ENCODE measurements at places on chromosomes 3 and 15. TPM values are rescaled to one million over a fixed set of nuclear protein-coding genes. Genes with fewer than 3 reads are reported as not detected.
A peak's percentile ranks its signal among the peaks of the same experiment; 100 is the strongest.

- no peak overlapping the region for H3K4me3 ChIP-seq
- no peaks in the 10 kb centered on the region for H3K27me3 ChIP-seq
- H3K36me3 ChIP-seq, result no peaks in the 10 kb centered on the region
- no peak for DNase-seq
These were observed 148.3 kb downstream of the RBMS3 start for GRCh38 chr3:29429055-29429679.

- no peaks in the 10 kb centered on the region for H3K36me3 ChIP-seq
- H3K4me1 ChIP-seq, result peaks cover 18% of the 10 kb centered on the region
- no peaks in the 10 kb centered on the region for H3K27me3 ChIP-seq
These were observed 185.0 kb upstream of the ANKRD28 start for GRCh38 chr3:15982667-15983196.

- no peak overlapping the region for H3K27ac ChIP-seq
- peaks cover 3% of the 10 kb centered on the region for H3K27me3 ChIP-seq
- no peak overlapping the region for H3K4me3 ChIP-seq
- no peaks in the 10 kb centered on the region for H3K4me1 ChIP-seq
These were observed 37.3 kb upstream of the SLC6A11 start for GRCh38 chr3:10778492-10779292.

SLC12A8 gene
- not detected for total RNA-seq

CD276 gene
- total RNA-seq, result 14.8 TPM

POPDC2 gene
- total RNA-seq, result 21.9 TPM

DNA sequence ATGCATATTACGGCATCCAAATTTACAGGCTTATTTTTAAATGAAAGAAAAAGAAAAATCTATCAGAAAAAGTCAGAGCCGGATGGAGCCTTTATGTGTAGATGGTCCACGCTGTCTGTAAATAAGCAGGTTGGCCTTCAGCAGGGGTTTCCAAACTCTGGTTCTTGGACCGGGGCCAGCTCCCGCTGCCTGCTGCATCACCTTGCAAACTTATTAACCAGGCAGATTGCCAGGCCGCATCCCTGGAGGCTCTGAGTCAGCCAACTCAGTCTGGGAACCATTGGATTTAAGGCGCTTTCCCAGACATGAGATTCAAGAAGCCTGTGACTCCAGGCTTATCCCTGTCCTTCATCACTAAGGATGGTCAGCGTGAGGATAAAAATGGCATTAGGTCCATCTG, 212.4 kb downstream of the OPA1 start:
- no peaks in the 10 kb centered on the region for H3K4me1 ChIP-seq
- H3K36me3 ChIP-seq, result no peaks in the 10 kb centered on the region
- peak; percentile 22 for DNase-seq
- H3K4me3 ChIP-seq, result no peak overlapping the region
- H3K27me3 ChIP-seq, result no peaks in the 10 kb centered on the region

INKA1 gene
- 5.2 TPM for total RNA-seq

GRCh38 chr3:99850608-99851007, 32.9 kb downstream of the CMSS1 start:
- no peaks in the 10 kb centered on the region for H3K27me3 ChIP-seq
- peak overlapping the region; percentile 77 for H3K27ac ChIP-seq
- DNase-seq, result no peak

DNA sequence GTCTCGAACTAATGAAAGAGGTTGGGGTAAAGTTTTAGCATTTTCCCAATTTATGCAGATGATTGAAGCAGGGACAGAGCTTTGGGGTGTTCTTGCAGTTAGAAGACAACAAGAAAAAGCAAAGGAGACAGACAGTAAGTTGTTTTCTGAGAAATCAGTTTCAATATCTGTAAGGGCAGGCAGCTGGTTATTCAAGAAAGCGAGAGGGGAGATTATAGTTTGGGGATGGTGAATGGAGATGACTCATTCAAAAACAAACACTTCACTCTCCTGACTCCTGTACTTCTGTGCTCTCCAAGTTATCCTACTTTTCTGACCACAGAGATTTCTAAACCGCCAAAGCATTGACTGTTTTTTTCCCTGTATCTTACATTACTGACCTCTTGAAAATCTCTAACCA, 352.0 kb downstream of the GAP43 start:
- no peaks in the 10 kb centered on the region for H3K4me1 ChIP-seq
- no peak for DNase-seq
- H3K27me3 ChIP-seq, result no peaks in the 10 kb centered on the region
- no peaks in the 10 kb centered on the region for H3K36me3 ChIP-seq

GRCh38 chr3:43249405-43249804, 36.9 kb upstream of the SNRK start:
- no peak overlapping the region for H3K27ac ChIP-seq
- H3K4me1 ChIP-seq, result peaks cover 24% of the 10 kb centered on the region
- no peak for DNase-seq
- no peaks in the 10 kb centered on the region for H3K36me3 ChIP-seq
- H3K4me3 ChIP-seq, result no peak overlapping the region

GRCh38 chr3:127170814-127171213, 22.1 kb upstream of the PRR23E start:
- H3K4me1 ChIP-seq, result peaks cover 12% of the 10 kb centered on the region
- no peak overlapping the region for H3K27ac ChIP-seq
- no peak for DNase-seq
- H3K4me3 ChIP-seq, result no peak overlapping the region
- H3K27me3 ChIP-seq, result no peaks in the 10 kb centered on the region

DNA sequence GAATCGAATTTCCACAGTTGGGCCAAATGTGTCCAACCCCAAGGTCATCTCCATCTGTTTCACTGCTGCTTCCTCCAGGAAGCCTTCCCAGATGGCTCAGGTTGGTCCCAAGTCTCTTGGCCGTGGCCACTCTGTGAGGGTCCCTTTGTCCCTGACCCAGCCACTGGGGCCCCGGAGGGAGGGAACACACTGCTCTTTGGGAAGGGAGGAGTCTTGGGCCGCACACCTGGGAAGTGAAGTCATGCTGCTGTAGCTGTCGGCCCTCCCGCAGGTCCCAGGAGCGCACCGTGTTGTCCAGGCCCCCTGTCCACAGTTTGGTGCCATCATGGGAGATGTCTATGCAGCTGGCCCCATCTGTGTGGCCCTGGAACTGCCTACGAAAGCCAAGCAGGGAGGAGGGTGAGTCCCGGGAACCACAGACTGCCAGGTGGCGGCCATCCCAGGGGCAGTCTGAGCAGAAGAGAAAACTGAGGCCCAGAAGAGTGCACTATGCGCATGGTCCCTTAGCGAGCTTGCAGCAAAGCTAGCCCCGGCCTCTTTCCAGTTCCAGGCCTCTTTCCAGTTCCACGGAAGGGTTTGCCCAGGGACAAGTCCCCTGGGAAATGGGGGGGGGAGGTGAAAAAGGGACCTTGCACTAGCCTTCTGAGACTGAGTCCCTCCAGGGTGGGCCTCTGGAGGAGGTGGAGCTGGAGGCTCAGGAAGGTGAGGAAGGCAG, 44.6 kb downstream of the TLE3 start:
- H3K4me3 ChIP-seq, result no peak overlapping the region
- H3K27ac ChIP-seq, result no peak overlapping the region
- no peaks in the 10 kb centered on the region for H3K27me3 ChIP-seq
- H3K36me3 ChIP-seq, result peaks cover 50% of the 10 kb centered on the region

FBXW12 gene
- not detected for total RNA-seq

STRIT1 gene
- 1,086 TPM for total RNA-seq

PLCB2 gene
- 1.4 TPM for total RNA-seq

KLHL40 gene
- 682 TPM for total RNA-seq

CAND2 gene
- total RNA-seq, result 308 TPM

DNA sequence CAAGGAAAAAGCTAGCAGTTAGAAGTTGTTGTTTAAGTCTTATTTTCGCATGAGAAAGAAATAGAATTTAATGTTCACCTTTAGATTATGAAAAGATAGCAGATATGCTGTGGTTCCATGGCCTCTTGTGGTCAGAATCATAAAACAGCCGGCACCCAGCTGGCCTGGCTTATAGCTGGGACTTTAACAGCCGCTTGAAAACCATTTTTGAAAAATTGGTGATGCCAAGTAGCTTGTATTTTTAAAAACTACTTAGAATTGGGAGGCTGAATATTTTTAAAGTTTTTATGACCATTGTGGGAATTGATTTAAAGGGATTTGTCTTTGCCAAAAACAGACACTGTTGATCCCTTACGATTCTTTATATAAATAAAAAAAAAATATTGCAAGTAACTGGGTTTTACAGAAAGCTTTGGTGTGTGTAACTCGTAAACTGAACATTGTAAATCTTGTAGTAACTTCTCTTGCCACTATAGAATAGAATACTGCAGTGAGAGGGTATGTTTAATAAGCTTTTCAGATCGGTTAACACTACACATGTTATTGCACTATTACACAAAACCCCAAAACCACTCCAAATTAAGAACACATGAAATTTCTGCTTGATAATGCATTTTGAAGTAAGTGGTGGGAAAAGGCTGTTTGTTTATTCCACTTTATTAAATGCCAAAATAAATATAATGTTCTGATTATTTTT, 6.6 kb downstream of the ARRDC4 start:
- H3K4me1 ChIP-seq, result peaks cover 17% of the 10 kb centered on the region
- H3K36me3 ChIP-seq, result peaks cover 58% of the 10 kb centered on the region
- no peak overlapping the region for H3K4me3 ChIP-seq
- DNase-seq, result no peak
- H3K27me3 ChIP-seq, result no peaks in the 10 kb centered on the region

ZIC4 gene
- total RNA-seq, result not detected

ZNF660 gene
- 0.20 TPM for total RNA-seq

DNA sequence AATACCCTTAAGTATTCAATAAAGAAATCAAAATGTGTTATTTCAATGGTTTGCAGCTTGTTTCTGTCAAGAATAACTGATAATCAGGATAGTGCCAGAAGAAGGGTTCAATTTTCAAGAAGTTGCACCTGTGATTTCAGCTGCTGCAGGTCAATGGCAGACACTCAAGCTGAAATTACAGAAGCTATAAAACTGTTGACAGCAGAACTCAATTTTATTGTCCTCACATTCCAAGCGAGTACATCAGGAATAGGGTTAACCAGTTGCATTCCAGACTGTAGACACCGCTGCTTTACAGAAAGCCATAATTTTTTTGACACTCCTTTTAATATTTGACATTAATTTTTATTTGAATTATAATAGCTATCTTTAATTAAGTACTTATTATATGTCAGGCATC, 364.1 kb downstream of the CGGBP1 start:
- H3K27me3 ChIP-seq, result no peaks in the 10 kb centered on the region
- no peak overlapping the region for H3K4me3 ChIP-seq
- H3K4me1 ChIP-seq, result peaks cover 6% of the 10 kb centered on the region
- no peaks in the 10 kb centered on the region for H3K36me3 ChIP-seq
- no peak for DNase-seq

DNA sequence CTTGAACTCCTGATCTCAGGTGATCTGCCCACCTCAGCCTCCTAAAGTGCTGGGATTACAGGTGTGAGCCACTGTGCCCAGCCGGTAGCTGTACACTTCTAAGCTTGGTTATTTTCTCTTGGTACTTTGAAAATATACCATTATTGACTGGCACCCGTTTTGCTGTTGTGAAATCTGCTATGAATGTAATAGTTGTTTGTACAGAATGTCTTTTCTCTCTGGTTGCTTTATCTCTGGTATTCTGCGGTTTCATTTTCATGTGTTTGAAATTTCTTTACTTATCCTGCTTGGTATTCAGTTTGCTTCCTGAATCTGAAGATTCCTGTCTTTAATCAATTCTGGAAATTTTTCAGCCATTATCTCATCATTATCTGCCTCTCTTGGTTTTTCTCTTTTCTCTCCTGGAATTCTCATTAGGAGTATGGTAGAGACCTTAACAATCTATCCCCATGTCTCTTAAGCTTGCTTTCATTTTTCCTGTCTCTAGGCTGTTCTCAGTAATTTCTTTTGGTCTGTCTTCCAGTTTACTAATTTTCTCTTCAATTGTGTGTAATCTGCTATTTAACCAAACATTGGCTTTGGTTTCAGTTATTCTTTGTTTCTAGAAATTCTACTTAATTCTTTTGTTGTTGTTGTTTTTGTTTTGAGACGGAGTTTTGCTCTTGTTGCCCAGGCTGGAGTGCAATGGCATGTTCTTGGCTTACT, 2.8 kb upstream of the PAK2 start:
- no peaks in the 10 kb centered on the region for H3K27me3 ChIP-seq
- H3K27ac ChIP-seq, result no peak overlapping the region
- peaks cover 10% of the 10 kb centered on the region for H3K4me1 ChIP-seq
- H3K4me3 ChIP-seq, result no peak overlapping the region
- no peaks in the 10 kb centered on the region for H3K36me3 ChIP-seq
